Activated naive CD4-positive, alpha-beta T cell treated with anti-CD3 and anti-CD28 coated beads for 36 hours (primary cell): ENCODE measurements at places on chromosomes 16 and 17. TPM values are rescaled to one million over a fixed set of nuclear protein-coding genes. Genes with fewer than 3 reads are reported as not detected.

The CDH16 gene
- not detected for total RNA-seq

GRCh38 chr17:44595216-44595775 is 38.0 kb downstream of the FZD2 start:
- H3K27me3 ChIP-seq = peaks cover 5% of the 10 kb centered on the region
- no peak for DNase-seq
- H3K4me3 ChIP-seq = no peak overlapping the region
- no peaks in the 10 kb centered on the region for H3K4me1 ChIP-seq

- peak; percentile 79 for DNase-seq
- peak overlapping the region; percentile 72 for H3K4me3 ChIP-seq
- no peak overlapping the region for H3K27ac ChIP-seq
Measured at GRCh38 chr16:50245417-50246298, 20.7 kb upstream of the ADCY7 start.

DNA sequence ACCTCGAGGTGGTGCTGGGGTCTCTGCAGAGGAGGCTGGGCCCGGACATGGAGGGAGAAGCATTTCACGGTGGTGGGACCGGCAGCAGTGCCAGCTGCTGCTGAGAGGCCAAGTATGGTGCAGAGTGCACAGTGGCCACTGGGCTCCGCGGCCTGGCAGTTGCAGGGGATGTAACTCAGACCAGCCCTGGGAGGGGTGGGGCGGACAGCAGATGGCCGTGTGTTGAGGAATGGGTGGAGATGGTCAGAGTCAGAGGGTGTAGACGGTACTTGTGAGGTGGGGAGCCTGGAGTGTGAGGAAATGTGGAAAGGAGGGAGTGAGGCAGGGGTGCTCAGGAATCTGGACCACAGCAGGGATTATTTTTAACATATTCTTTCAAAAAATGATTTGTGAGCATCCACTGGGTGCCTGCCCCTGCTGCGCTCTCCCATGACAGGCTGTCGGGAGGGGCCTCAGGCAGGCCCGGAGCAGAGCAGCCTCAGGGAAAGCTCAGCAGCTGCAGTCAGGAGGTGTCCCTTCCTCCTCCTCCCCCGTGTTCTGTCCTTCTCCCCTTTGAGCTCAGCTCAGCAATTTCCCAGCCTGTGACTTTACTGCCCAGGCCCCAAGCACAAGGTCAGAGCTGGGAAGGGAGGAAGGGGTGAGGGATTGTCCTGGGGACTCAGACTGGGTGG is 113.1 kb downstream of the RAP1GAP2 start:
- DNase-seq = no peak
- no peak overlapping the region for H3K4me3 ChIP-seq
- H3K4me1 ChIP-seq = peaks cover 16% of the 10 kb centered on the region
- H3K27ac ChIP-seq = no peak overlapping the region
- no peaks in the 10 kb centered on the region for H3K27me3 ChIP-seq

GRCh38 chr16:48393485-48394354 is 8.5 kb upstream of the SIAH1 start:
- peak overlapping the region; percentile 32 for H3K27ac ChIP-seq
- H3K4me3 ChIP-seq = no peak overlapping the region
- peaks cover 9% of the 10 kb centered on the region for H3K4me1 ChIP-seq
- peak; percentile 40 for DNase-seq
